ENCODE measurements at places on chromosomes 12 and 14.

GRCh38 chr12:86838711-86839110, 582.5 kb upstream of the MGAT4C start:
- DNase-seq: no peak

- no peak for DNase-seq
Observed at GRCh38 chr12:73421832-73422231, 1115.8 kb upstream of the ATXN7L3B start.

- no peak for DNase-seq
Observed at GRCh38 chr14:56423544-56423943, 156.1 kb upstream of the TMEM260 start.

- no peak for DNase-seq
Observed at GRCh38 chr14:35123388-35123703, 994 bp downstream of the PRORP start.

- DNase-seq: no peak
Observed at GRCh38 chr14:54194501-54194900, 202.3 kb upstream of the CDKN3 start.

DNA sequence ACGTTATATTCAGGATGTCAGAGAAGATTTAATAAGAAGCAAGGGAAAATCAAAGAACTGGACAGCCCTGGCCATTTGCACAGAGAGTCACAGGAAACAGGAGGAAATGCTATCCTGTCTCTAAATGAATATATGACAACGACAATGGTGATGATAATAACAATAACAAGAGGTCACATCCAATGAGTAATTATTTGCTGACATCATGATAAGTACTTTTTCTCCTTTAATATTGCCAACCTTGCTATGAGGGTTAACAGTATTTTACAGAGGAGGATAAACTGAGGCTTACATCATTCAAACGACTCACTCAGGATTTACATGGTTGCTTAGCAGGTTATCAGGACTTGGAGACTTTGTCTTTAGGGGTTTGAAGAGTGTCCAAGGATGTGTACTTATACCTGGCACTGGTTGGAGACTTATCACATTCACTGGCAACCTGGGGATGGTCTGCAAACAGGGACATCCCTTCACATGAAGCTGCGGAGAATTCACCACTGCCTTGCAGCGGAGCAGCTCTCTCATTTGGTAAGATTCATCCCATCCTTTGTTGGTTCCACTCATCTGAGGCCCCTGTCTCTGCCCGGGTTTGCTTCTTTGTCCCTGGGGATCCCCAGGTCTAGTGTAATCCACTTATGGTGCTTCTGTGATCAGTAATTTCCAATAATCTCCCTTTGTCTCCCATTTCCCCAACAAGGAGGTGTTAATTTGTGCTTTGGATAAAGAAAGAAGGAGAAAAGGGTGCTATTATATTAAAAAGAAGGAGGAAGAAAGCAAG, 637.8 kb downstream of the BCL11B start:
- DNase-seq: no peak

GRCh38 chr12:115570069-115570777, 707.3 kb downstream of the MED13L start:
- no peak for DNase-seq

- DNase-seq: no peak
Observed at GRCh38 chr14:87944987-87945604, 47.9 kb downstream of the GALC start.

DNA sequence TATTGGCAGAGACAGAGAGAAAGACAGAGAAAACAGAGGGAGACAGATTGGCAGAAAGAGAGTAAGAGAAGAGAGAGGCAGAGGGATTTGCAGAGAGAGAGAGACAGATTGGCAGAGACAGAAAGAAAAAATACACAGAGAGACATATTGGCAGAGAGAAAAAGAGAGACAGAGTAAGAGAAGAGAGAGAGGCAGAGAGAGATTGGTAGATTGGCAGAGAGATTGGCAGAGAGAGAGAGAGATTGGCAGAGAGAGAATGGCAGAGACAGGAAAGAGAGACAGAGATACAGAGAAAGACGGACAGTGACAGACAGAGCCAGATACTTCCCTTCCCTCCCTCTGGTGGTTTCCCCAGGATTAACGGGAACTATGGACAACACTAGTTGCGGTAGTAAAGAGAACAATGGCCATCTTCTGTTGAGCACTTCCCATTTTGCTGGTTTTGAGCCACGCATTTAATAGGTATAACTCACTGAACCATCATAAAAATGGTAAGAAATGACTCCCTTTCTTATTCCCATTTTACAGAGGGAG, 2.6 kb upstream of the NOS1 start:
- no peak for DNase-seq

- no peak for DNase-seq
Observed at GRCh38 chr12:32693036-32693435, 13.9 kb downstream of the DNM1L start.

DNA sequence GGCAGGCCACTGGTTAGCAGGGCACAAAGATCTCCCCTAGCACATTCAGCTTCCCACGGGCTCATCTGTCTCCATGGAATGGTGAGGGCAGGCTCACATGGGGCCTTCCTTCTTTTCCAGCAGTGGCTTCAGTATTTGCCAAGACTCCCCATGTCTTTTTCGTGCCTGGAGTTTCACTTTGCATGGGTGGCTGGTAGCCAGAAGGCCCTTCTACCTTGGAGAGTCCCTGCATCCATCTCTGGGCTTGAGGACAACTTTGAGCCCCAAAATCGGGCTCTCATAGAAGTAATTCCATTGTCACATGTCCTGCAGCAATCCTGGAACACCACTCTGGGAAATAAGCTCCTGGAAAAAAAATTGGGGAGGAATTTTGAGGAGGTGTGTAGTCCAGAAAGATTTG, 42.1 kb downstream of the NFKBIA start:
- DNase-seq: no peak
